ENCODE measurements at places on chromosomes 1 and 21. TPM values are rescaled to one million over a fixed set of nuclear protein-coding genes. Genes with fewer than 3 reads are reported as not detected.

DNA sequence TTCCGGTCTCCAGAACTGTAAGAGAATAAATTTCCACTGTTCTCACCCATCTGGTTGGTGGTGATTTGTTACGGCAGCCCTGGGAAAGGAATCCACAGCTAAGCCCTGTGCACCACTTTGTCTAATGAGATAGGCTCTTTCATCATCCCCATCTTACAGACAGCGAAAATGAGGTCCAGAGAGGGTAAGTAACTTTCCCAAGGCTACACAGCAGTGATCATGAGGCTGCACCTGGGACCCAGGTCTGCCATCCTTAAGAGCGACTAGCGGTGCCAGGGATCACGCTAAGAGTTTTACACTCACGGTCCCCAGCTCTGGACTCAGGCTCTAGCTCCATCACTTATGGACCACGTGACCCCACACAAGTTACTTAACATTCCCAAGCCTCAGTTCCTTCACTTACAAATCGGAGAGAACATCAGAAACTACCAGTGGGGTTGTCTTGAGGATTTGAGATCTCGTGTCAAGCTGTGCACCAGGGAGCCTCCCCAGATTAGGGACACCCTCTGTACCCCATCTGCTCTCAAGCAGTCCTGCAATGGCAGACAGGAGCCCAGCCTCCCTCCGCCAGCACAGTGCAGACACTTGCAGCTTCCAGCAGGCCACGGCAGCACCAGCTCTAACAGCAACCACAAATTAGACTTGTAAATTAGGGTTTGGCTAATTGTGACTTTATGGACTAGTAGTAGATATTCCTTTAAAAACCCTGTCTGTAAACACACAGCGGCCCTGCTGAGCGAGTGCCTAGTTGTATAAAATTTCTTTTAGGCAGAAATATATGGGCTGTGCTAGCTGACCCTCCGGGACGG lies 87.3 kb downstream of the DISP3 start:
- no peak for DNase-seq

DNA sequence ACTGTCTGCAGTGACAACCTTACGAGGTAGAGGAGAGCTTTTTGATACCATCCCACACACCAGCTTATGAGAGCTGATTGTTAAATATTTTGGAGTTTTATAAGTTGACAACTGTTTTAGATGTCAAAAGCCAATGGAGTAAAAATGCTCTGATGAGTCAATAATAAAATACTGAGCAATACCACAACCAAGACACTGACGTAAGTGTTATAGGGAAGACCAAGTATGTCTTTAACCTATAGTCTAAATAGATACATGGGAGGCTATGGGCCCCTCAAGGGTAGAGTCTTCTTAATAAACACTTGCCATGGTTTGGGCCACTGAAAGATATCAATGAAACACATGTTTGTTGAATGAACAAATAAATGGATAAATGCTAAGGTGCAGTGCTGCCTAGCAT lies 49.2 kb downstream of the DUSP10 start:
- no peak for DNase-seq

DNA sequence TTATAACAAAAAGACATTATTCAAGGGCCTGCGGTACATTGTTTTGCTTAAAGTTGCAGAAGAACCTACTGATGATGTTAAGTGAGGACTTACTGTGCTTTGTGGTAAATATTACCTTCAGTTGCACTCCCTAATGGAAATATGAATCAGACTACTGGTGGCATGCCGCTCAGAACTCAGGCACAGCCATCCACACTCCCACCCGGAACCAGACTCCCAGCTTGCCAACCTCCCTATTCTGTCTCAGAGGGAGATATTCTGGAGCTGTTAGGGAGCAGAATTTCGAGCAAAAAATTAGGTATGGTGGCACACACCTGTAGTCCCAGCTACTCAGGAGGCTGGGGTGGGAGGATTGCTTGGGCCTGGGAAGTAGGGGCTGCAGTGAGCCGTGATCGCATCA lies 13.1 kb downstream of the PGBD5 start:
- DNase-seq: no peak

- no peak for DNase-seq
These were observed 2.2 kb downstream of the RALGPS2 start for GRCh38 chr1:178727014-178727895.

GRCh38 chr1:213987422-213987926 lies 299 bp upstream of the PROX1 start:
- peak; percentile 83 for DNase-seq

TMEM200B gene
- total RNA-seq: 0.13 TPM
